HepG2 (cell line): ENCODE measurements at places on chromosomes 3 and 15.

GRCh38 chr15:50824514-50824913, 59.0 kb upstream of the SPPL2A start:
- DNase-seq, result no peak

DNA sequence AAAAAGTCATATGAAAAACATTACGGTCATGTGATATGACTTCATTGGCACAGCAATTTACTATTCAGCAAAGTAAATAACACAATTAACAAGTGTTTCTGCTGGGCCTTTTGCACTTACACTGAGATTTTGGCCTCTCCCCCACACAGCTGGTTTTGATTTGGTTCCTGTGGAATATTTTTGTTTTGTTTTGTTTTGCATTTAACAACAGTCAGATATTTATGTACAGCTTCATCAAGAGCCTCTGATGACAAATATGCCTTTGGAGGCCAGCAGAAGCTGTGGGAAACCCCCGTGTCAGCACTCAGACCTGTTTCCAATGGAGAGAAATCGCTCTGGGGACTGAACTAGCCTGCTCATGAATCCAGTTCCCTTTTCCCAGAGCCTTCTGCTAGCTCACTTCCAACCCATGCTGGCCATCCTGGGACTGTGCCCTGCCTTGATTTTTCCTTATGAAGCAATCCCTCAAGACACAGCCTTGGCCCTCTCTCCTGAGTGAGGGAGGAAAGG, 161.9 kb downstream of the ATG7 start:
- no peak for DNase-seq

DNA sequence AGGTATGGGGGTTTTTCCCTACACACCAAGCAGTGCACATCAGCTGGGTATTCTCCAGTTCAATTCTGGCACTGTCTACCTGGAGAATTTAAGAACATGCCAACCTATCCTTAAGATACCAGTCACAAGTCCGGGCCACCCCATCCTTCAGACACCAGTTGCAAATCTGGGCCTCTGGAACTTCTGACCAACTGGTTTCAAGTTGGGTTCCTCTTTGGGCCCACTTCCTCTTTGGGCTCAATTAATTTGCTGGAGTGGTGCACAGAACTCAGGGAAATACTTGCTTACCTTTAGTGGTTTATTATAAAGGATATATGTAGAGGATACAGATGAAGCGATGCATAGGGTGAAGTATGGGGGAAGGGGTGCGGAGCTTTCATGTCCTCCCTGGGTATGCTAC, 25.3 kb downstream of the GLCE start:
- DNase-seq, result no peak

DNA sequence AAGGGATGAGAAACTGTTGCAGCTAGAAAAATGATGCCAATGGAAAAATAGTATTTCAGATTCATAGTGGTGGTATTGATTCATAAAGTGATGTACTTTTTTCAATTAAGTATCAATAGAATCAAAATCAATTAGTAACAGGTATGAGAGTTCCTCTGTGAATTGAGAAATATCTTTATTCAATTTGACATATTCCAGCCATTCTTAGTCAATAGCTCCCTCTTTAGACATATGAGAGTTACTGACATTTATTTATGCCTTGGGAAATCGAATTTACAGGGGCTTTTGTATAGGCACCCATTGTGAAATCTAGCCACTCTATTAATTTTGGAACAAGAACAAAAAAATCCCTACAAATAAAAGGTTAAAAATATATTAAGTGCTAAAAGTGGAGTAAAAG, 386.9 kb upstream of the CNTN3 start:
- DNase-seq, result peak; percentile 1

DNA sequence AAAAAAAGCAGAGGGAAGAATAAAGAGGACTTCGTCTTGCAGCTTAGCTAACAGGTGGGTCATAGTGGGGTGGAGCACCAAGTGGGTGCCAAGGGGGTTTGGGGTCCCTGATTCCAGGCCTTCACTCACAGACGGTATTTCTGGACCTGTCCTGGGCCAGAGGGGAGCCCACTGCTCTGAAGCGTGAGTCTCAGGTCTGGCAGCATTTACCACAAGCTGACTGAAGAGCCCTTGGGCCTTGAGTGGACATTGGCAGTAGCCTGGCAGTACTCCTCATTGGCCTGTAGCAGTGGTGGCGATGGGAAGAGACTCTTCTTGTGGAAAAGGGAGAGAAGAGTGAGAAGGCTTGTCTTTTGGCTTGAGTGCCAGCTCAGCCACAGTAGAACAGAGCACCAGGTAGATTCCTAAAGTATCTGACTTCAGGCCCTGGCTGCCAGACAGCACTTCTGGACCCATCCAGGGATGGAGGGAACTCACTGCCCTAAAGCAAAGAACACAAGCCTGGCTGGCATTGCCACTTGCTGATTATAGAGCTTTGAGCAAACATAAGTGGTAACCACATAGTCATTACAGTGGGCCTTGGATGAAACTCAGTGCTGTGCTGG, 72.9 kb downstream of the GLDN start:
- no peak for DNase-seq

DNA sequence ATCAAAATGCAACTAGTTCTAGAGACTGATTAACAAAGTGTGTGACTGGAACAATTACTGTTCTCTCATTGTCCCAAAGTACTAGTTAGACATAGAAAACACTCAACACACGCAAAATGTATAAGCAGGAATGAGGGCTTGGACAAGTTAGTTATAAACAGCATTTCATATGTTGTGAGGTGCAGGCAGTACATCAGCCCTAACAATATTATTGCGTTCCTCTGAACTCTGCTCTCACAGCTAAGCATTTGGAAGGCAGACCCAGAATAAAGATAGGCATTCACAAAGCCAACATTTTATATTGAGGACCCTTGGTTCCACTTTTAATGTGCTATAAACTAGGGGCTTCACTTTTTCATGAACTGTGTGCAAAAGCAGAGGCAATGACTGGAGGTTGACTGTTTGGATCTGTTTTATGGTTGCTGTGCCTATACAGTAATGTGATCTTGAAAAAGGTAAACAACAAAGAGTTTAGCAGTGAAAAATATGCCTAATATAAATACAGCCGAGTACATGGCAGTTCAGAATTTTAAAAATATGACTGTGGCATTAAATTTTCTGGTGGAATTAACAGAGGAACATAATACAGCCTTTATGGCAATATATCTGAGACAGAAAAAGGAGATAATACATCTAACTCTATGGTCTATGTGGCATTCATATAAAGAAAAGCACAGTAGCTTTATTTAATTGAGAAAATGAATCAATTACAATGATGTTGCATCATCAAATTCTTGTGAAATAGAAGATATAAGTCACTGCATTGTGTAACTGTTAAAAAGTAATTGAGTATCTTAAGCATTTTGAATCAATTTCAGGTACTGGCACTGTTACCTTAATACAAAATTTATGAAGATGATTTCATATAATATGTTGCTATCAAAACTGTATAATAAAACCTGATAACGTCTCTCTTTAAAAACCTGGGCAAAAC, 80.0 kb upstream of the SKOR1 start:
- DNase-seq, result no peak

DNA sequence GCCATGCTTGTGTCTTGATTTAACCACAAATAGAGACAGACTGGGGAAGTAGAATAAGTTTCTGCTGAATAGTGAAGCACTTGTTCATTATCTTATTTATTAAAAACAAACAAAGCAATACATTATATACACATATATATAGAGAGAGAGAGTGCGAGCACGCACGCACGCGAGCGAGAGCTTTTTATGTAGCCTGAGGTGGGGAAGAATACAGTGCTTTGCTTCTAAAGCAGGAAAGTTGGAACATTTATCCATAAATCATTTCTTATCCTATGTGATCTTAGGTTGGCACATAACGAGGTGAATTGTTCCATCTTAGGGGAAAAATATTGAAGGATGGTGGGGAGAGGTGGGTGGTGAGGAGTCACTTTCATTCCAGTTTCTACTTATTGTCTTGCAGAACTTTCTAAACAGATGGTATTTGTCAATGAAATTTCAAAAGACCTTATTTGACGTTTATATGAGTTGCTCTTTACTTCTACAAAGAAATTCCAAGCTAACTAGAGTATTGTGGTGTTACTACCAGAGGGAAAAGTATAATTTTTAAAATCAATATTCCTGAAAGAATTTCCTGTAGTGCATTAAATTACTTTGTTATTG, 110.0 kb downstream of the ATG7 start:
- no peak for DNase-seq

GRCh38 chr3:119222391-119222790, 18.3 kb downstream of the B4GALT4 start:
- no peak for DNase-seq
